ENCODE measurements at places on chromosomes 16 and 17.
A peak's percentile ranks its signal among the peaks of the same experiment; 100 is the strongest.

- peak; percentile 52 for DNase-seq
These were observed 29.1 kb downstream of the AKAP1 start for GRCh38 chr17:57114085-57114673.

- DNase-seq = no peak
These were observed 123.2 kb upstream of the AXIN2 start for GRCh38 chr17:65684631-65685030.

- DNase-seq = no peak
These were observed 82.2 kb downstream of the TNRC6C start for GRCh38 chr17:78040440-78041385.

DNA sequence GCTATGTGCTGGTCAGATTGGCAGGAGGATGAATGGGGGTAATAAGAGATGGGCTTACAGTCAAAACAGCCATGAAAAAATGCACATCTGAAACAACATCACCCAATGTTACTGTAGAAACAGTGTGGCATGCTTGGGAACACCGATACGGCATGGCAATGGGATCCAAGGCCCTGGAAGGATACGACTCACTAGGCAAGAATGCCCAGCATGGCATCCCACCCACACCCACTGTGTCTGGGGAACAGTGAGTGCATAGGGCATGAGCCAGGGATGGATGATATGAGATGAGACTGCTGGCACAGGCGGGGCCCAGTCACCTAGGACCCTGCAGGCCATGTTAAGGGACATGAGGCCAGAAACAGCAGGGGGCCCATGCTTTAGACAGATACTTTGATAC is 11.5 kb downstream of the TRIM25 start:
- no peak for DNase-seq

- no peak for DNase-seq
These were observed 47.0 kb upstream of the GSG1L start for GRCh38 chr16:28110479-28110878.

GRCh38 chr16:85750827-85751697 is at the start of gene C16orf74:
Gene C16orf74, minus strand, starts transcription at chr16:85751096. Its CDS starts 15,879 bp downstream, at chr16:85735217.
- no peak for DNase-seq

GRCh38 chr17:79224903-79225302 is 150.3 kb downstream of the ENGASE start:
- no peak for DNase-seq

- DNase-seq = peak; percentile 37
These were observed 5.6 kb downstream of the GLG1 start for GRCh38 chr16:74601126-74601871.
